ENCODE measurements at places on chromosomes 4 and X.

GRCh38 chrX:128804828-128805227 is 718.5 kb downstream of the SMARCA1 start:
- DNase-seq, result no peak

GRCh38 chrX:119145241-119145653 is 17.6 kb upstream of the KIAA1210 start:
- DNase-seq, result no peak

GRCh38 chr4:168803732-168804131 is 206.3 kb downstream of the CBR4 start:
- DNase-seq, result no peak

DNA sequence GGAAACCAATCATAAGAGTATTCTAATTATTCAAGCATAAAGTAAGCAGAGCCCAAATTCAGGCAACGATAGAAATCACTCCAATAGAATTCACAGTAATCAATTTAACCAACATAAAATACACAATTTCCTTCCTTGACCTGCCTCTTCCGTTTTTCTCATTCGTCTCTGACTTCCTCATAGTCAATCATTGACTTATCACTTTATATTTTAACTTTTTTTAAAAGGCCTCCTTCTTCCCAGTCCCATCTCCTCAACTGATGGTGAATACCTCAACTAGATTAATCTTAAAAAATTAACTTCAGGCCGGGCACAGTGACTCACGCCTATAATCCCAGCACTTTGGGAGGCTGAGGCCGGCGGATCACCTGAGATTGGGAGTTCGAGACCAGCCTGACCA is 13.3 kb downstream of the CNOT6L start:
- no peak for DNase-seq

GRCh38 chr4:160299177-160299576 is 1196.3 kb downstream of the RAPGEF2 start:
- no peak for DNase-seq

GRCh38 chr4:40923316-40924095 is 173.8 kb downstream of the NSUN7 start:
- DNase-seq, result no peak

DNA sequence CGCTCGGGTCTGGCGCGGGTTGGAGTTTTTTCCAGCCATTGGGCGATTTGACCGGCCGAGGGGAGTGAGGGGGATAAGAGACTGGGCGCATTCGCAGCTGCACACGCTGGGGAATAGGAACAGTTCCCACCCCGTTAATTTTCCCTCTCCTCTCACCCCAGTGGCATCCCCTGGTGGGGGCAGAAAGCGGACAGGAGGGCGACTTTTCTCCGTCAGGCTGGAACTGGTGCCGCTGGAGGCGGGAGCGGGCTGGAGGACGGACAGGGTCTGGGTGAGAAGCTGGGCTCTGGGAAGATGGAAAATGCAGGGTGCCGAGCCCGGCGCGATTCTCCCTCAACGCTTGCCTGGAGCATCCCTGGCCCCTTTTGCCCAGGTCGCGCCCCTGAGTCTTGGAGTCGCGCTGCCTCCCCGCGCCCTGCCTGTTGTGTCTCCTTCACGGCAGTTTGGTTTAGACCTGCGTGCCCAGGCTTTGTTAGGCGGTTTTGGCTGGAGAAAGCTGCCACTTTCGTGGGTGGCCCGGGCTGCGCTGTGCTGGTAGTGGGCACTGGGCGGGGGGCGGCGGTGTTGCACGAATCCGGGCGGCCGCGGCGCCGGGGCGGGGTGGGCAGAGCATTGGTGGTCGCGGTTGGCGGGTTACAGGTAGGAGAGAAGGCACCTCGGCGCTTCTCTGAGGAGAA is 2.0 kb downstream of the ADGRL3 start:
- DNase-seq, result no peak

- DNase-seq, result no peak
Observed at GRCh38 chr4:88159229-88159725, 838 bp upstream of the ABCG2 start.

DNA sequence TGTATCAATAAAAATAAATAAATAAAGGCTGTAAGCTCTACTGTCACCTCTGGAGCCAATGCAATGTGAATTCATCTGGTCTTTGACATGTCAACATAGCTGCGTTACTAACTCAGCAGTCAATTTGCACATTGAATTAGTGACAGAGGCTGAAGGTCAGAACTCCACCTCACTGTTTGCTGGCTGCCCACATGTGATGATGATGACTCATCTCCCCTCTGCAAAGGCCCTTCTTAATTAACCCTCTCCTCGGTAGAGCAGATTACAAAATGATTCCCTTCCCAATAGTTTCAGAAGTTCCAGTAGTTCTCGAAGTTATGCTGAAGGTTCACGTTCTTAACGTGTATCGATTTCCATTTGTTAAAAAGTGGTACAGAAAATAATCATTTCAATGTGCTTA is 1626.0 kb upstream of the TENM3 start:
- no peak for DNase-seq

DNA sequence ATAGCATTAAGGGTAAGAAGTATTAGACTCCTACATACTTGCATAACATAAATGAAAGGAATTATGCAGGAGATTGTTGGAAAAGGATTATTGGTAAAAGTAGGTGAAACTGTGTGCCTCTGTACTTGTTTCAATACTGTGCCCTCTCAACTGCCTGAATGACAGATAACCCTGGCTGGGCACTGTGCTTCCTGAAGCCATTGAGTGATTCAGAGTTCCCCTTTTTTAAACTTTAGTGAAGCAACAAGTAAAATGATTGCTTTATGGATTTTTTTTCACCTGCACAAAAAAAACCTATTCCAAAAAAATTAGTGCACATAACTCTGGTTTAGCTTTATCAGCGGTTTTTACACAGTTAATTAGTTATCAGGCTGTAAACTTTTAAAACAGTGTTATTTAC is 204.8 kb downstream of the TRAM1L1 start:
- no peak for DNase-seq

GRCh38 chr4:168057412-168057811 is 34.9 kb upstream of the ANXA10 start:
- DNase-seq, result no peak

DNA sequence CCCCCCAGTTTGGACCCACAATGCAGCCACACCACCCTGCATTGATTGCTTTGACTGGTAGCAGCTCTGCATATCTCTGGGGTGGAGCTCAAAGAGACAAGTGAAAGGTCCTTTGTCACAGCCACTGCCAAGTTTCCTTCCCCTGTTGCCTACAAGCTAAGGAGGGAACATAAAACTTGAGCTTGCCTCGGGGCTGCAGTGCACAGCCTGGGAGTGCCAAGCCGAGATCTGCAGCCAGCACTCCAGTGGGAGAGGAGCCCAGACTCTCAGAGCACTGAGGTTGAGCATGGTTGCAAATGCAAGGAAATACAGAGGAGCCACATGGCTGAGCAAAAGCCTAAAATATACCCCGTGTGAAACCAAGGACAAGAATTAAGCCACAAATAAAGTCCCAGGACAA is 142.2 kb downstream of the DKK2 start:
- no peak for DNase-seq

GRCh38 chr4:182918791-182919302 is 1.7 kb upstream of the DCTD start:
- no peak for DNase-seq

DNA sequence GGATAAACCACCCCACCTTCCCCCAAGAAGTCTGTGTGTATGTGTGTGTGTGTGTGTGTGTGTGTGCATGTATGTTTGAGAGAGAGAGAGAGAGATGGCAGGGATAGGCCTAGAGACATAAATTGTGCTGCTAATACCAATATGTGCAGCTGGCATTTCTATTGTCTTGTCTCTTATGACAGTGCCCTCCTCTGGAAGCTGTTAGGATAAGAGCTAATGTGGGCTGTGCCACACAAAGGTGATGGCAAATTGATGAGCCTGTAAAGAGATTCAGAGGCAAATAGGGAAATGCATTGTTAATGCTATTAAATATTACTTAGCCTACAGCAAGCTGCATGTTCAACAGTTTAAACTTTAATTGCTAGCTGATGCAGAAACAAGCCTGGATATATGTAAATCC is 332.0 kb downstream of the NKX6-1 start:
- DNase-seq, result no peak

DNA sequence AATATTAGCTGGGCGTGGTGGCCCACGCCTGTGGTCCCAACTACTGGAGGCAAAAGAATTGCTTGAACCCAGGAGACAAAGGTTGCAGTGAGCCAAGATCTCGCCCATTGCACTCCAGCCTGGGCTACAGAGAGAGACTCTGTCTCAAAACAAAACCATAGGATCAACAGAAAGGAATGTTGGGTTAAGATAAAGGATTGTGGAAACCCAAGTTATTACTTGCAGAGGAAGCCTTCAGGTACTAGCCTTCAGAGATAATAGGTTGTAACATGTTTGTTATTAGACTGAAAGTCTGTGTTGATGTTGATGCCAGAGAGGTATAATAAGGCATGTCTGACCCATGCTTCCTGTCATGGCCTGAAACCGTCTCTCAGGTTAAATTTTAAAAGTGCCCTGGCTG is 16.9 kb downstream of the SSX5 start:
- no peak for DNase-seq

- DNase-seq, result no peak
Observed at GRCh38 chr4:141346144-141346543, 125.4 kb downstream of the ZNF330 start.

DNA sequence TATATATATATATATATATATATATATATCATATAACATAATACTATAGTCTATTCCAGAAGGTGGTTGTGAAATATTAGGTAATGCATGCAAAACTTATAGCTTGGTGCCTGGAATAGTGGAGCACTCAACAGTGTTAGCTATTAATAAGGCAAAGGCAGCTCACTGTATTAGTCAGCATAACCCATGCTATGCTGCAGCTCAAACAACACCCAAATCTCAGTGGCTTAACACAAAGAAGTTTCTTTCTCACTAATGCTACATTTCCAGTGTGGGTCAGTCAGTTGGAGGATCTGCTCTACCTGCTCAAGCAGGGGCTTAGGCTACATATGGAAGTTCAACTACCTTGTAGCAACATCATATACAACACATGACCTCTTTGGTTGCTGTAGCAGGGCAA is 5.2 kb upstream of the RPGR start:
- DNase-seq, result no peak

DNA sequence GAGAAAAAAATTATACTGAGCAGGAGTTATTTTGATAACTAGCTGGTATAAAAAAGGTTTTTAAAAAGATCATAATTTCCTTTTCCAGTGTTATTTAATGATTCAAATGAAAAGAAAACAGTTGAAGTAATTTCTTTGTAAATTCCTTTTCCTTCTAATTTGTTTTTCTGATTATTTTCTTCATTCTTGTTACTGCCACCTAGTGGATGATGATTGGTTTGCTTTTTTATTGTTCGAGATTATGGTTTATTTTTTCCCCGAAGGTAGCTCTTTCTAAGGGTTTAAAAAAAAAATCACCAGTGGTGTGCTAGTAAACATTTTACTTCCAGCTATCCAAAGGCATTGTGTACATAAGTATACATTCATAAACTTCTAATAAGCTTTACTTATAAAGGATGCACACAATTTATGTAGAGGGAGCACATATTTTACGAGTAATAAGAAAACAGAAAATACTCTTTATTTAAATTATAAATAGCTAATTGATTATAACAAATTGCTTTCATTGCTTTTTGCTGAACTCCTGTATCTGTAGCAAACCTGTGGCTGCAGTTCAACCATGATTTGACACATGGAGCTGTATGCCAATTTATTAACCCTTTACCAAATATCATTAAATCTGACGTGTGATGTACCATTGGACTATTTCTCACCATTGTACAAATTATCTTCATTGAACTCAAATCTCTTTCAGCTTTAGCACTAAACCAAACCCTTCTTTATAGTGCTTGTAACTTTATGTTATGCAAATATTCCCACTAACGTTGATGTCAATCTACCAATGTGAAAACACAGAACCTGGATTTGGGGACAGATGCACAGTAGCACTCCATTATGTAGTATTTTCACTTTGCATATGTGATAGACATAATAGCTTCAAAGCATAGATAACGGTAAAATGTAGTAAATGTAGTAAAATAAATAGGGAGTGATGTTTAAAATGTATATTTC is 97.8 kb upstream of the ANK2 start:
- no peak for DNase-seq

DNA sequence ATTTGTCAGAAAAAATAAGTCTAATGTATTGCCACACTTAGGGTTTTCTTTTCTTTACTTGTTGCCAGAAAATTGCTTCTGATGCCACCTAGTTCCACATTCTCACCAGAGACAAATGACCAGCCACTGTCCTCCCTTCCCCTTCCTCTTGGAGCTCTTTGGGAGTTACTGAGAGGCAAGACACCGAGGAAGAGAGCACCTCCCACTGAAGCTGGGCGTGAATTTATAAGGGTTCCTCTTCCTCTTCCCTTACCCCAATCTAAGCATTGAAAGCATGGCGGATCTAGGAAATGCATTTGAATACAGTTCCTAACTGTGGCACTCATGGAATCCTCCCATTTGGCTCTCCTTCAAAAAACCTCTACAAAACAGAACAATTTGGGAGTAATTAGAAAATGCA is 30.0 kb downstream of the ANXA3 start:
- no peak for DNase-seq

GRCh38 chrX:39843318-39843717 is 254.4 kb downstream of the BCOR start:
- DNase-seq, result no peak

- no peak for DNase-seq
Observed at GRCh38 chr4:3387943-3388361, 53.8 kb upstream of the HGFAC start.
